ENCODE measurements at places on chromosomes 7 and 10. TPM values are rescaled to one million over a fixed set of nuclear protein-coding genes. Genes with fewer than 3 reads are reported as not detected.

DNA sequence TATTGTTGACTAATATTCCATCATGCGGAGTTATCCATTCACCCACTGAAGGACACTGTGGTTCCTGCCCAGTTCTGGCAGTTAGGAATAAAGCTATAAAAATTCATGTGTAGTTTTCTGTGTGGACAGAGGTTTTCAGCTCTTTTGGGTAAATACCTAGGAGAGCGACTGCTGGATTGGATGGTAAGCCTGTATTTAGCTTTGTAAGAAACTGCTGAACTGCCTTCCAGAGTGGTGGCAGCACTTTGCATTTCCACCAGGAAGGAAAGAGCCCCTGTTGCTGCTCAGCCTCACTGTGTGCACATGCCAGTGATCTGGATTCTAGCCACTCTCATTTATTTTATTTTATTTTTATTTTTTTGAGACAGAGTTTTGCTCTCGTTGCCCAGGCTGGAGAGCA lies 14.2 kb downstream of the ZNF775 start:
- H3K36me3 ChIP-seq = peaks cover 10% of the 10 kb centered on the region
- H3K4me3 ChIP-seq = no peak overlapping the region
- no peaks in the 10 kb centered on the region for H3K27me3 ChIP-seq
- no peaks in the 10 kb centered on the region for H3K4me1 ChIP-seq
- H3K27ac ChIP-seq = no peak overlapping the region

UNCX gene
- not detected for total RNA-seq

GRCh38 chr10:17747883-17748550 lies 4.0 kb upstream of the TMEM236 start:
- no peak for DNase-seq
- no peaks in the 10 kb centered on the region for H3K27me3 ChIP-seq
- no peak overlapping the region for H3K27ac ChIP-seq
- H3K4me1 ChIP-seq = no peaks in the 10 kb centered on the region

AASS gene
- 104 TPM for total RNA-seq

All from endodermal cell (in vitro differentiated cells).